ENCODE measurements at places on chromosomes 3 and 15. TPM values are rescaled to one million over a fixed set of nuclear protein-coding genes. Genes with fewer than 3 reads are reported as not detected.
A peak's percentile ranks its signal among the peaks of the same experiment; 100 is the strongest.

AQP9 gene
- total RNA-seq: not detected

ADAMTS17 gene
- total RNA-seq: 1.6 TPM

MNS1 gene
- total RNA-seq: 9.6 TPM

SYNPR gene
- total RNA-seq: not detected

- DNase-seq: no peak
Observed at GRCh38 chr3:129793319-129793718, 100.2 kb downstream of the TMCC1 start.

DNA sequence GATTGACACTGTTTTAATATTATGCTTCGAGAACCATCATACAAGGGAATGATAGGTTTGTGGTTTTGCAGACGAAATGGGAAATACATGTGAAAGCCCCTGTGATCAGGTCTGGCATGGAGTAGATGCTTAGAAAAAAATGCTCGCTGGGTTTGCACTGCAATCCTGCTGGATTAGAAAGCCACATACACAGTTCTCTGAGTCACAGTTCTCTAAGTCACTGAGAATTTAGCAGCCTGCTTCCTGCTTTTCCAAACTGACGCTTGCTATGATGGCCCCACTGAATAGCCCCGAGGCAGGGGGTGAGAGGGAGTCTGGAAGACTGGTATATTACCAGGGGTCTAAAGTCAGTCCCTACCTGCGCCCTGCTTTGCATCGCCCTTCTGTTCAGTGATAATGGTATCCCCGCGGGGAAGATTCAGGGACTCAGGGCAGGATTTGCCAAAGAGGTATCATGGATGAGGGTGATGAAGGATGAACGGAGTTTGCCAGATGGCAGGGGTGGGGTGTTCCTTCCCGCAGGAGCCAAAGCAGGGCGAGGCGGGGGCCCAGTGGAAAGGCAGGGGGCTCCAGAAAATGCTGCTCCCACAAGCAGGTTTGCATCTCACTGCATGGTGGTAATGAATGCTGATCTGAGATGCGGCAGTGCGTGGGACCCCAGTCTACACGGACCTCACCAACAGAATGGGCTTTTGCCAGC lies 82.3 kb downstream of the IQSEC1 start:
- peak; percentile 81 for DNase-seq

- no peak for DNase-seq
Observed at GRCh38 chr3:172179680-172180399, 140.5 kb downstream of the FNDC3B start.

DNA sequence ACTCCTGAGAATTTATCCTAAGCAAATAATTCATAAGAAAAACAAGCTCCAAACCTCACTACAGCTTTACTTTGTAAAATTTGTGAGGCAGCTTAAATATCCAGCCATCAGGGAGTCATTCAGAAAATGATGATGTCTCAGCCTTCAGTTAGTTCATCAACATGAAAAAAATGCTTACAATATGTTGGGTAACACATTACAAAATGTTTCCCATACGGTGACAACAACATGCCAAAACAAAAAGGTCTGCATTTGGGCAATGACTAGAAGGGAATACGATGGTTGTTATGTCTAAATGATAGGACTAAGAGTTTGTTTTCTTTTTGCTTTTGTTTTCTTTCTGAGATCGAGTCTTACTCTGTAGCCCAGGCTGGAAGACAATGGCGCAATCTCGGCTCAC lies 47.0 kb upstream of the CFAP161 start:
- no peak for DNase-seq

DNA sequence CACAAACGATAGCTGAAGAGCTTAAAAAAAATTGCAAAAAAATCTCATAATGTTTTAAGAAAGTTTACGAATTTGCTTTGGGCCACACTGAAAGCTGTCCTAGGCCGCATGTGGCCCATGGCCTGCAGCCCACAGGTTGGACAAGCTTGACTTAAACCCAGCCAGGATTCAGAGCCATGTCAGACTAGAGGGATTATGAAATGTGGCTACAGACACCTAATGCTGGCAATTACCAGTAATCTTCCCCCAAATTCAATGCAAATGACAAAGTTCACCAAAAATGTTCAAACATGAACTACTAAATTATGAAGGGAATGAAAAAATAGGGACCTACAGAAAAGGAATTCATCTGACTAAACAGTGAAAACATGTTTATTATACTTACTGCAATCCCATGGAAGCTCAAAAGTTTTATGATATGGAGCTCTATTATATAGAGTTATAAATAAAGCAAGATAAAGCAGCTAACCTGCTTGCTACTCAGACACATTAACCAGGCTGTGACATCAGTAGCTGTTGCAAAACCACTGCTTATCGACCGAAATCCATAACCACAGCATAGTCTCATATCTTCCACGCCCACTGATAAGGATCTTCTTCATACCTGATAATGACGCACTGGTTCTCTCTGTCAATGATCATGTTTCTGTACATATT lies 49.2 kb downstream of the LDHAL6B start:
- DNase-seq: no peak

DNA sequence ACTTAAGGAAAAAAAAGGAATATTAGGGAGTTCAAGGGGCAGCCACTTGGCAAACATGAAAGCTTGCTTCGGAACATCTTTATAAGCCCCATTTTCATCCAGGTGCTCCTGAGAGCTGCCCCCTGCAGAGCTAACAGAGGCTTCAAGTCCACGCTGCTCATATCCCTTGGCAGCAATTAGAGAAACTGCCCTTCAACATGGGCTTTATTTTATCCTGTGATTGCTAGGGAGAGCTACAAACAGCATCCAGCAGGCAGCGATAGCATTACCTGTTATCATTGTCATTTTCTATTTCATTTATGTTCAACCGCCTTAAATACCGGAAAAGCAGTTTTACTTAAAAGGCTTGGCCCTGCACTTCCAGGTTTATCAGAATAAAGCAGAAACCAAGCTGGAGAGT lies 68.4 kb upstream of the MCTP2 start:
- no peak for DNase-seq

- no peak for DNase-seq
Observed at GRCh38 chr3:126537116-126537729, 13.3 kb downstream of the CHST13 start.

DNA sequence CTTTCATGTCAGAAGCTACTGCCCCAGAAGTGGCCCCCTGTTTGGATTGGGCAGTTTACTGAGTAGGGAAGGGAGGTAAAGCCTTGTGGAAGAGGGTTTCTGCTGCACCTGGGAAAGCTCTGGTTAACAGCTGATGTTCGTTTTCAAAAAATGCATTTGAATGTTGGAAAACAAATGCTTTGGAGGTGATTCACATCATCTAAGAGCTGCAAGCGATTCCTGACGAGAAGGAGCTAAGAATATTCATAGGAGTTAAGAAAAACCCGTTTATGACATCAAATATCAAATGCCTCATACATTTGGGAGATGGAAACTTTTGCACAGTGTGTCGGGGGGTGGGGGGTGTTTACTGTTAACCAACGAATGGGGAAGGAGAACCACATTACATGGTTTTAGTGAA lies 183.8 kb upstream of the NR2F2 start:
- no peak for DNase-seq

- DNase-seq: peak; percentile 87
Observed at GRCh38 chr15:70569091-70569713, 194.2 kb downstream of the UACA start.

- no peak for DNase-seq
Observed at GRCh38 chr3:129644836-129645235, 38.4 kb upstream of the PLXND1 start.

GRCh38 chr3:179591313-179591712 lies 13.1 kb downstream of the MRPL47 start:
- DNase-seq: no peak

DNA sequence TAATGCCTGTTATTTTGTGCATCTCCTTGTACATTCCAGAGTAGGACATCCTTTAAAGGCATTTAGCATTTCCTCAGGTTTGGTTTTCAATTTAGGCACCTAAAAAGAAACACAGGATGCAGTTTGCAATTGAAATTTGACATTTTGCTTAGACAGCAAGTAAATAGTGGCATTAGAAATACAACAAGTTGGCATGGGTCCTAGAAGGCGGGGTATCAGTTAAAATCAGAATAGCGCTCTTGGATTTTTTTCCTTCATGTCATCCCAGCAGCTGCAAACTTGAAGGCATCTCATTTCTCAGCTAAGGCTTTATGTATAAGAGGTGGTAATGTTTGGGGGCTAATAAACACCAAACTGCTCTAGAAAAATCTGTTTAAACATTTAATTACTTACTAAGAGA lies 47.5 kb upstream of the SKOR1 start:
- no peak for DNase-seq

DNA sequence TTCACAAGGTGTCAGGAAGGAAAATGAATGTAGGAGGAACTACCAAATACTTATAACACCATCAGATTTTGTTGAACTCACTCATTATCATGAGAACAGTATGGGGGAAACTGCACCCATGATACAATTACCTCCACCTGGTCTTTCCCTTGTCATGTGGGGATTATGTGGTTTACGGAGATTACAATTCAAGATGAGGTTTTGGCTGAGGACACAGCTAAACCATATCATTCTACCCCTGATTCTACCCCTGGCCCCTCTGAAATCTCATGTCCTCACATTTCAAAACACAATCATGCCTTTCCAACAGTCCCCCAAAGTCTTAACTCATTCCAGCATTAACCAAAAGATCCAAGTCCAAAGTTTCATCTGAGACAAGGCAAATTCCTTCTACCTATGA lies 17.1 kb upstream of the PLSCR1 start:
- DNase-seq: no peak

DNA sequence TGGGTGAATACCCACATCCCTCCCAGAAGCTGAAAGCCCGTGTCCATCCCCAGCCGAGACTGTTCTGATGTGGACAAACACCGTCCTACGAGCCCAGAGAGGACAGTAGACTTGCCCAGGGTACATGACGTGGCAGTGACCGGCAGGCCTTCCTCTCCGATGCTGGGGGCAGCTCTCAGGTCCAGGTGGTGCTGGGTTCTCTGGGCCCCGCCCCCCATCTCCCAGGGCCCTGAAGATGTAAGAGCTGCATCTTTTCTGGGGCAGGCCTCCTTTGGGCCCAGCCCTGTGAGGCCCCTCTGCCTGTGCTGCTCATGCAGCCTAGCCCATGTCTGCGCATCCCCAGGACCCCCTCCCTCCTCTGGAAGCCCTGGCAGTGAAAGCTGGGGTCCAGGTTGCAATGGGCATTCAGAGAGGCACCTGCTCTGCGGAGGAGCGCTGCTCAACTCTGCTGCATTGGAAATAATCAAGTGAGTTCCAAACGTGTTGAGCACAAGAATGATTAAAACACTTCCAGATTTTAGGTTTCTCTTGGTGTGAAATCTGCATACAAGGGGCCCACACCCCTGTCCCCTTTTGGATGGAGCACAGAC lies 71.9 kb downstream of the FBLN2 start:
- DNase-seq: no peak
